ENCODE measurements at places on chromosomes 2 and 18.

DNA sequence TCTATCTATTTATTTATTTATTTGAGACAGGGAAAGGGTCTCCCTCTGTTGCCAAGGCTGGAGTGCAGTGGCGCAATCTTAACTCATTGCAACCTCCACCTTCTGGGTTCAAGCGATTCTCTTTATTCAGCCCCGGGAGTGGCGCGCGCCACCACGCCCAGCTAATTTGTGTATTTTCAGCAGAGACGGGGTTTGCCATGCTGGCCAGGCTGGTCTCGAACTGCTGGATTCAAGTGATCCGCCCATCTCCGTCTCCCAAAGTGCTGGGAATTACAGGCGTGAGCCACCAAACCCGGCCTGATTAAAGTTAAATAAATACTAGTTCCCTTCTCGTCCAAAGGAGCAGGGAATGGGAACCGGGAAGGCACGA is 4.2 kb upstream of the CTDSP1 start:
- no peak for DNase-seq

GRCh38 chr2:116810071-116810470 is 1004.4 kb upstream of the DDX18 start:
- no peak for DNase-seq

- no peak for DNase-seq
Measured at GRCh38 chr2:159505196-159505595, 111.2 kb downstream of the BAZ2B start.

DNA sequence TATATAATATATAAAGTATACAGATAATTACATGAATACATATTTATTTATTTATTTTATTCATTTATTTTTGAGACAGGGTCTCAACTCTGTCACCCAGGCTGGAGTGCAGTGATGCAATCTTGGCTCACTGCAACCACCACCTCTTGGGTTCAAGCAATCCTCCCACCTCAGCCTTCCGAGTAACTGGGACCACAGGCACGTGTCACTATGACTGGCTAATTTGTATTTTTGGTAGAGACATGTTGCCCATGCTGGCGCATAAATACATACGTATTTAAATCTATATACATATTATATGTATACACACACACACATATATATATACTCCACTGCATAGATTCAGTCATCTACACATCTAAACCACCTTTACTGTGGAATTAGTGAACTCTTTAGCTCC is 20.6 kb upstream of the NDUFV2 start:
- no peak for DNase-seq

- no peak for DNase-seq
Measured at GRCh38 chr18:1511619-1512311, 607.1 kb downstream of the ADCYAP1 start.

DNA sequence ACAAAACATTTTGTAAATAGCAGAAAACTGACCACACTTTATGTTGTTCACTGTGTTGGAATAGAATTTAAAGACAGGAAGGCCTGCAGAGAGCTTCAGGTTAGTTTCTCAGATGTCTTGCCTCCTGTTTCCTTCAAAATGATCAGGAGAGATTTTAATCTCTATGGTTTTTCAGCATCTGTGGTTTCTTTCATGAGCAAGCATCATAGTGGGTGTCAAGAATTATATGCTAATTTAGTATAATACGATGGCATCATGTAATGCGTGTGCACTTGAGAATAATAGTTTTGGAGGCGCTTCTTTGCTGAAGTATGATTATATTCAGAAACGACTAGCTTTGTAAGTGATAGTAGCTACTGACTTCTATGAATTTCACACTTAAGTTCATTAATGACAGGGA is 149.9 kb downstream of the PLCL1 start:
- no peak for DNase-seq

DNA sequence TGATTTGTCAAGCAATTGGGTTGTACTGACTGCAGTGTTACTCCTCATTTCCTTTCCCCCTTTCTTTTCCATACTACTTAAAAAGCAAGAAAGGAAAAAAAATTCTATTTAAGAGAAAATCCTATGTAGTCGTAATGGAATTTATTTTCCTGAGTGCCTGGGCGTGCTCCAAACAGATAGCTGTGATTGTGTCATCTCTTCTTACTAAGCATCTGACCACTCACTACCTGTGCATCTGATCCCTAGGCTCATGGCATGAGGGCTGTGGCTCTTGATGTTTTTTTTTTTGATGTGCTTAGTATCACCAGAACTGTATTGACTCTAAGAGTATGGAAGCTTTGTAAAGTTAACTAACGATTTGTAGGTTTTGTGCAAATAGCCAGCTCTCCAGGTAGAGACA is 19.0 kb downstream of the CRIM1 start:
- no peak for DNase-seq

DNA sequence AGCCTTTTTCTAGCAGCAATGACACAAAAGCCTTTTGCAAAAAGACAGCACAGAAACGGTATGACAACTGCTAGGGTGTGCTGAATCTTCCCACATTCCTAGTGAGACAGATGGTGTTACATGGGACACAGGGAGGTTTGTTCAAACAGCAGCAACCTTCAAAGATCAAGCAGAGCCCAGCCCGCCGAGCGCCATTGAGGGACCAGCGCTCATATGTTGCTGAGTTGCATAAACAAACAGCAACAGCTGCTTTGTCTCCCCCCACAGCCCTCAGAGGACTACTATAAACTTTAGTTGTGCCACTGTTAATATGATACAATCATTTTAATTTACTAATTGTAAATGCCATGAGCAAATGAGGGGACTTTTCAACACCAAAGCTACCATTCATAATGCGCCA is 117.7 kb downstream of the ZEB2 start:
- no peak for DNase-seq

DNA sequence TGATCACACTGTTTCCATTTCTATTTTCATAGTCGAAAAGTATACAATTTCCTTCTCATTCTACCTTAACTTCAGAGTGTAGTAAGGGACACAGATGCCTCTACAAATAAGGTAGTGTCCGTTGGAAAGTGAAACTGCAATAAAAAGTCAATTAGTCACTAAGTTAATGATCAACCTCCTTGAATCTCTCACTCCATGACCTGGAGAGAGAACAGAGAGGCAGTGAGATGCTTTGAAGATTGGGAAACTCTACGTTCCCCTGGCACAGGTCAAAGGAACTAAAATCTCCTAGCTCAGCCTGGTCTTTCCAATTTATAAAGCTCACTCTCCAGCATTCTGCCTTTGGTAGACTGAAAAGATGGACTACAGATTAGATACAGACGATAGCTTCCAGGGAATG is 153.8 kb upstream of the ACAA2 start:
- DNase-seq = no peak

DNA sequence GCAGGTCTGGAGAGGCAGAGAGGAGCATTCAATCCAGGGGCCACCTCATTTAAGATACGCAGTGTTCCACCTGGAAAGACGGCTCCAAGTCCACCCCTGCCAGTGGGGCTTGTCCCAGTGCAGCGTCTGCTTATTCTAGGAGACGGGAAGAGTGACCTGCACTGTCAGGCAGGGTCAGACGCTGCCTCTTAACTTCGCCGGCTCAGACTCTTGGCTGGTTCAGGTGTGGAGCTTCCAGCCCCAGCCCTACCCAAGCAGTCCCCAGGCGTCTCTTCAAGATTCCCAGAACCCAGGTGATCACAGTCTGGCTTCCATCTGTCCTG is 208.5 kb downstream of the TFCP2L1 start:
- DNase-seq = no peak

- no peak for DNase-seq
Measured at GRCh38 chr2:100451734-100452133, 18.5 kb upstream of the NMS start.

DNA sequence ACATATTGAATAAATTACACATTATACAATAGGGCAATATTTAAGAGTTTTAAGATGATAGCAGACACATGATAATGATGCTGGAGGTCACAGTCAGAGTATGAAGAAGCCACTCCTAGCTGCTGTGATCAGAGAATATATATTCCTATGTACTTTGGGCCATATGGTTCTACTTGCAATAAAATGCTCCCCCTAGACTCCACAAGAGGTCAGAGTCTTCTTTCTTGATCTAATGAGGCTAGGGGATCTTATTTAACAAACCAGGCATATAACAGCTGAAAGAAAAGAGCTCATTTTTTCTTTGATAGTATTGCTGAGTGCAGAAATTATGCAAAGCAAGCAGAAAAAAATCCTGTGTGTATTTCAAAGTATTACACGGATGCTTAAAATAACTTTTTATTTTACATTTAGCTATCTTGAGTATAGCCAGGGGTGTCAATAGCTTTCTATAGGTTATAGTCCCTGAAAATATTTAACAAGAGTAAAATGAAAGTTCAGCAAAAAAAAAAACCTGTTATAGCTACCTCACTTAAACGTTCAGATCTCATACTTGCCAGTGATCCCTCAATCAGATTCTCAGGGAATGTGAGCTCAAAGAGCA is 748.7 kb upstream of the CHAC2 start:
- no peak for DNase-seq

GRCh38 chr18:9474108-9474982 is 968 bp upstream of the RALBP1 start:
- no peak for DNase-seq

- DNase-seq = no peak
Measured at GRCh38 chr18:29892960-29893558, 1149.5 kb downstream of the DSC3 start.

DNA sequence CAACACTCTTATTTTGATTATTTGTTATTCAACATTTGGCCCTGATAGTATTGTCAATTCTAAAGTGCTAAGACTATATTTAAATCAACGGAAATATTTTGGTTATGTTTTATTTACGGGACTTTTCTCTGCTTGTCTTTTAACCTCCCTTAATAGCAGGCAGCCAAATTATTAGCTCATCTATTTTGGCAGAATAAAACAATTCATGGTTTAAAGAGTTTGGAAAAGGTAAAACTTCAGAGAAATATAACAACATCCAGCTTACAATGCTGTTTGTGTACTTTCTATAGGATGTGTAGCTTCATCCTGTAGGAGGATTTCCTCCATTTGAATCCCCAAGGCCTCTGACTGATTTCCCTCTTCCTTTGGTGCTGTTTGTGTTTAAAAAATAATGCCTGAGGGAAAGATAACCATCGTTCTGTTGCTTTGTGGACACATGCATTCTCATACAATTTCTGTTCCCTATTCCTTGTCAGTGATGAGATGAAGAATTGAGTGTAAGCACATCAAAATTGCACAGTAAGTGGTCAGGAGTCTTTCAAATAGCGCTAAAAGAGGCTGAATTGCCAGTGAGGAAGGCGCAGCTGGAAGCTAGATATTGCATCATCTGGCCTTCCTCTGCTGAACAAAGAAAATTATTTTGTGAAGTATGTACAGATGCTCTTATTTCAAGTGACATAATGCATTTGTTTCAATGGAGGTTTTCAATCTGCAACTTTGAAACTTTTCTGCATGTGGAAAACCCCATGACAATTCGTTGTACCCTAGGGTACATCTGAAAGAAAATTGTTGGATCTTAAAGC is 80.3 kb downstream of the CD28 start:
- no peak for DNase-seq

DNA sequence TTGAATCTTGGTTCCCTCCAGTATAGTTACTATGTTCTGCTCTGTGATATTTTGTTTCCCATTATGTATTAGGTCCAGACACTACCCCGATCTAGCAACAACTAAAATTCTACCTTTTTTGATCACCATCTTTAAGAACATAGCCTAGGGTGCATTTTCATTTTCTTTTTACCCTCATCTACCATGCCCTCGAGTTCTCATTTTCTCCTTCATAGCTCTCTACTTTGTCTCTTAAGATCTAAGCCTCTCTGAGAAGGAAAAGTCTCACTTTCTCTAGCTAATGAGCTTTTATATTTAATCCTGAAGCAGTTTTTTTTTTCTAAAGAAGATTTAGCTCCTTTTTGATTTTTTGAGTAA is 1089.4 kb upstream of the SLC39A10 start:
- DNase-seq = no peak

DNA sequence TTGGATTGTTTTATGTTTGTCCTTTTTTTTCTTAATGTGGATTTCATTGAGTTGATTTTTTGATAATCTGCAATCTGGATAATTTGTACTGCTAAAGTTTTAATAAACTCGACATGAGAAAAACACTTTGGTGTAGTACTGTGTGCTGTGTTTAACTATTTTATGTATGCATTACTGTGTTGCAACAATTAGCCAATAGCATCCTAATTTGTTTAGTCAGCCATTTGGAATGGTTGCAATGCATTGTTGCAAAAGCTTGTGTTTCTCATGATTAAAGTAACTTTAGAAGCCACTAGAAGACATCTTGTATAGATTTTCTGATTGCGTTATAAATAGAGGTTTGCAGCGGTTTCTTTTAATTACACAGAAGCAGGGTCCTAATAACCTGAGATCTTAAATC is 53.5 kb downstream of the PPIG start:
- no peak for DNase-seq

- DNase-seq = no peak
Measured at GRCh38 chr18:59057493-59057795, 82.2 kb upstream of the SEC11C start.

- no peak for DNase-seq
Measured at GRCh38 chr2:16075045-16076012, 135.0 kb downstream of the MYCN start.

- DNase-seq = no peak
Measured at GRCh38 chr18:31557446-31557845, 34.2 kb upstream of the TTR start.

GRCh38 chr2:219406861-219407230 is 11.3 kb upstream of the DES start:
- DNase-seq = no peak

DNA sequence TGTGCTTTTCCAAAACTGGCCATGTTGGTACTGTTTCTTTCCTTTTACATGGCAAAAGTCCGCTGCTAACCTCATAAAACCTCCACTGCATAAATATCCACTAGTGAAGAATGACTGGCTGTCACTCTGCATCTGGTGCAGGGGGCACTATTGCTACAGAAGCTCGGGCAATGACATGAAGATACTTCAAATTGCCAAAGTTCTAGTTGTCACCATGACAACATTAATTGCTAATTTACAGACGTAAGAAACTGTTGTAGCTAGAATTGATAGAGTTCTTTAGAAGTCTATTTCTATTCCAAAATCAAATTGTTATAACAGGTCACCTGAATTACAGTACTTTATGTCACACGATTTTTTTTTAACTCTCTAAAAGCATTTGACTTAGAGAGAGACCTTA is 845 bp downstream of the CFAP210 start:
- DNase-seq = no peak

DNA sequence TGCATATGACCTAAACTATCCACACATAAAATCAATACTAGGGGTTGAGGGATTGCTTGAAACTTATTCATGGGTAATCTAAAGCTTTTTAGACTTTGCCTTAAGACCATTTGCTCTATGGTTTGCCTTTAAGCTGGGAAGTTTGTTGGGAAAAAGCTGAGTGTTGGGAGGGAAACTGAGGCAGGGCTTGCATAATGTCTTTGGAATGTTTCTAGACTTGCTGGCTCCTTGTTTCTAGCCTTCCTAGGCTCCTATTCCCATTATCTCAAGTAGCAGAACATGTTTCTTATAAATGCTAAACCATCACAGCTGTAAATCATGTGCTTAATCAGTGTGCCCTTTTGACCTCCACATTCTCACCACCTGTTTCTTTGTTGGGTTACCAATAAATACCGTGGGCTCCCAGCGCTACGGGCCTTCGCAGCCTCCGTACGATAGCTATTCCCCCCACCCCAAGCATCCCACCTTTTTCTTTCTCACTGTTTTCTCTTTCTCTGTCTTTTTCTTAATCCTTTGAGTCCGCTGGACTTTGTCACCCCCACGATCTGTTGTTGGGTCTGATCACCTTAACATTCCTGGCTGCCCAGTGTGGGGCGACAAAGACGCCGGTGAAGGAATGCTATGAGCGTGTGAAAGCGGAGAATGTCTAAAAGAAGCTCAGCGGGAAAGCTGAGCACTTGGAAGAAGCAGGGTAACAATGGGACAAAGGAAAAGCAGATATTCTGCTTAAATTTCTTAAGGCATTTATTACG is 49.4 kb upstream of the CWC22 start:
- DNase-seq = no peak

GRCh38 chr2:166960702-166961270 is 72.5 kb downstream of the XIRP2 start:
- no peak for DNase-seq
